ENCODE measurements at places on chromosomes 1 and 21.

DNA sequence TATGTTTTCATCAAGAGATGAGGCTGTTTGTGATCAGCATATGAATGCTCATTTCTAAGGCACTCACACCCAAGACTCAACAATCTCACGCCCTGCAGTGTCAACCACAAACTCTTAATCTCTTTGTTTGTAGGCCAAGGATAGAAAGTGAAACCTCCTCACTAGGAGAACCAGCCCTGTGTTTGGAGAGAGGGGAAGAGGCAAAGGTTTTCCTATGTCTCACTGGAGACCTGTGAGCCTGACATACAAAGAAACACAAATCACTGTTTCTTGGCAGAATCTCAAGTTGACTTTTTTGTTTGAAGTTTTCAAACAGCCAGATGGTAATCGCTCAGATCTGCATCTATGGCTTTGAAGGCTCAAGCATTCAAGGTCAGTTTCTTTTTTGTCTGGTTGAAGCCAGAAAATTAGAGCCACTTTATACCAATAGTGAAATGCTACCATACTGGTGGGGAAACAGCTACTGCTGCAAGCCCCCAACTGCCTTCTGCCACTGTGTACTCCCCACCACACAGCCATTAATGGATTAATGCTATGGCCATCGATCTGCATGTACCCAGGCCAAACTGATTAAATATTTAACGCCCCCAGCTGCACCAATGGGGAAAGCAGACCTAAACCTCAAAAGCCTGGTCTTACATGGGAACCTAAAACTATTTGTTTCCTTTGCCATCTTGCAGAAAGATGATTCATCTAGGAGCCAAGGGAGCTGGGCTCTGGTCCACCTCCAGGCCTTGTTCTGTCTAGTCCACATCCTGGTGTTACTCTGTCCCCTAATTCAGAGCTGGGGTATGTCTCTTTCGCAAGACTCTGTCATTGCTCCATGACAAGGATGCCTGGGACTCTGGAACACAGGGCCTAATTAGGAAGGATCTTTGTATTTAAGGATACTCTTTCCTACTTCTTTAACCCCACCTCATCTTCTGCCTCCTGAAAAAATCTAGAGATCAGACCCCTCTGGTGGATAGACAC lies 16.3 kb downstream of the PDZK1 start:
- DNase-seq: peak; percentile 33

DNA sequence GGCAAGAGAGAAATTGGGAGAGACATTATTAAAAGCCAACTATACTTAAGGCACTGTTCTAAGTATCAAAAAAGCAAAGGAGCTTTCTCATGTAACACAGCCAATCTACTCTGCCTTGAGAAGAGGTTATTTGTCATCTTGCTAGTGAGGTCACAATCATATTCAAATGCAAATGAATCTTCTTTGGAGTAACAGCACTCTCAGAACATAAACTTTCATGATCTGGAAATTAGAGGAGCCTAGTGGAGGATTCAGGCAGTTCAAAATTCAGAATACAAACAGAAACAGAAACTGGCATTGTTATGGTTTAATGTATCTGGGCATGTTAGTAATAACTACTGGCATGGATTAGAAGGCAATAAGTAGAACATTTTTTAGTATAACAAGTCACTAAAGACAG lies 57.4 kb downstream of the ARID4B start:
- DNase-seq: no peak

GRCh38 chr1:37306461-37306860 lies 167.9 kb upstream of the ZC3H12A start:
- no peak for DNase-seq

DNA sequence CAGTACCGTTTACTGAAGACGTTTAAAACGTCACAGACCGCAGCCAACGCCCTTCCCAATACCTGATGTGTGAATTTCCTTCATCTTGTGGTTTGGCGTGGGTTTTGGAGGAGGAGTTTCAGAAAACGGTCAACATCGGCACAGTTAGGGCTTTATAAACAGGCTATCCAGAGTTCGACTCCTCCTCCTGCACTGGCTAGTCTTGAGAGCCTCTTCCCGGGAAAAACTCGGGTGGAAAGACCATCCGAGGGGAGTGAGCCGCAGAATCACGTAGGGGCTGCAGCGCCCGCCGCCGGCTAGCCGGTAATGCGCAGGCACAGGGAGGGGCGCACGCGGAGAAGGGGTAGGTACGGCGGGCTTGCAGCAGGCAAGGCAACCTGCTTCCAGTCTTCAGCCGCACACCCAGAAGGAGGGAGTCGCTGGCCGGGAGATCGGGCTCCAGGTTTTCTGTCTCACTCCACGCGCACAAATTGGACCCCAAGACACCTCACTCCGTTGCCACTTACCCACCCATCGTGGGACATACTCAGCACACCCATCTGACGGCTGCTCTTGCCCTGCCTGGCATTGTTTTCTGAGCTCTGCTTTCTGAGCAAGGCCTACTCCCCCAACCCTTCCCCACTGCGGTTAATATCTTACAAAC lies 25.4 kb downstream of the SLC19A2 start:
- no peak for DNase-seq

GRCh38 chr1:22437573-22437972 lies 14.1 kb upstream of the ZBTB40 start:
- DNase-seq: no peak

GRCh38 chr21:30248844-30249243 lies 32.9 kb upstream of the CLDN8 start:
- no peak for DNase-seq

DNA sequence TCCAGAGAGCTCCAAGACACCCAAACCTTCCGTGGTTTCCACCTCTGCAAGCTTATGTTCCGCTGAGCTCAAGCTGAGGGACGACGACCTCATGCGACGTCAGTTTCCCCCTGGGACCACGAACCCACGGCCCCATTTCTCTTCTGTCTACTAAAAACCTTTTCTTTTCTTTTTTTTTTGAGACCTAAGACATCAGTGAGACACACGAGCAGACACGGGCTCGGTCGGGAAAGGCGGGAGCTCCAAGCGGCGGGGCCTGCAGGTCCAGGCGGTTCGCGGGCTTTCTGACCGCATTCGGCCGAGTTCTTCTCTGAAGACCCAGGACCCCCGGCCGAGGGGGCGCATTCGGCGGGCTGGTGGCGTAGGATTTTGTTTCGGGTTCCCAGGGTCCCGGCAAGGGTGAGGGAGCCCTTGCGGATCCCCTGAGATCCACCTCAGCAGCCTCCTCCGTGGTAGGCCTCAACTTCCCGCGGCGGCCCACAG lies 402 bp downstream of the C21orf58 start:
- no peak for DNase-seq

GRCh38 chr1:4019606-4020331 lies 119.7 kb upstream of the C1orf174 start:
- no peak for DNase-seq

DNA sequence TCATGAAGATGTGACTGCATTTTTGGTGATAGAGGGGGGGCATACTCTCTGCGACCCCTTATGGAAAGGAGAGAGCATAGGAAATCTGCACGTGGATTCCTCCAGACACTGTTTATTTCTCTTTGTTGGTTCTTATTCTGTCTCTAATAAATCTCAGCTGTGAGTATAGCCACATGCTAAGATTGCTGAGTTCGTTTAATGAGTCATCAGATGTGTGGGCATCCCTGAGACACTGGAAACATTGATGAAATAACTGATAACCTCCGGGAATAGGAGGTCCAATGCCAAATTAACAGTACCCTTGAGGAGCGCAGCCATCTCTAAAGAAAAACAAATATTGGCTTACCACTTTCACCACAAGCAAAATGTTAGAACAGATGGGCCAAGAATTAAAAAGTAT lies 880.2 kb upstream of the NEGR1 start:
- no peak for DNase-seq

- DNase-seq: no peak
These were observed 62.5 kb upstream of the PRDX6 start for GRCh38 chr1:173414539-173415226.

- DNase-seq: no peak
These were observed 396.7 kb upstream of the DAB1 start for GRCh38 chr1:57820356-57821095.

- no peak for DNase-seq
These were observed 658.8 kb downstream of the MATN1 start for GRCh38 chr1:30064547-30064946.
